Ovary (tissue), 10 donors: ENCODE measurements at places on chromosomes 2 and 18. TPM values are rescaled to one million over a fixed set of nuclear protein-coding genes. Genes with fewer than 3 reads are reported as not detected.

Gene ANKRD30B
- 0.04 TPM for polyA plus RNA-seq

Gene IL1F10
- not detected for polyA plus RNA-seq

Gene MC5R
- polyA plus RNA-seq = not detected

Gene IL37
- polyA plus RNA-seq = not detected

Gene CREG2
- polyA plus RNA-seq = 0.05 TPM

Gene THSD7B
- 0.39 TPM for polyA plus RNA-seq

Gene PLEKHM3
- polyA plus RNA-seq = 6.5 TPM

Gene SMARCAL1
- polyA plus RNA-seq = 11.1 TPM

Gene APLF
- polyA plus RNA-seq = 2.2 TPM

Gene CTNNA2
- polyA plus RNA-seq = 0.39 TPM

- no peak for DNase-seq
Observed at GRCh38 chr18:41881285-41881684, 73.7 kb upstream of the PIK3C3 start.

DNA sequence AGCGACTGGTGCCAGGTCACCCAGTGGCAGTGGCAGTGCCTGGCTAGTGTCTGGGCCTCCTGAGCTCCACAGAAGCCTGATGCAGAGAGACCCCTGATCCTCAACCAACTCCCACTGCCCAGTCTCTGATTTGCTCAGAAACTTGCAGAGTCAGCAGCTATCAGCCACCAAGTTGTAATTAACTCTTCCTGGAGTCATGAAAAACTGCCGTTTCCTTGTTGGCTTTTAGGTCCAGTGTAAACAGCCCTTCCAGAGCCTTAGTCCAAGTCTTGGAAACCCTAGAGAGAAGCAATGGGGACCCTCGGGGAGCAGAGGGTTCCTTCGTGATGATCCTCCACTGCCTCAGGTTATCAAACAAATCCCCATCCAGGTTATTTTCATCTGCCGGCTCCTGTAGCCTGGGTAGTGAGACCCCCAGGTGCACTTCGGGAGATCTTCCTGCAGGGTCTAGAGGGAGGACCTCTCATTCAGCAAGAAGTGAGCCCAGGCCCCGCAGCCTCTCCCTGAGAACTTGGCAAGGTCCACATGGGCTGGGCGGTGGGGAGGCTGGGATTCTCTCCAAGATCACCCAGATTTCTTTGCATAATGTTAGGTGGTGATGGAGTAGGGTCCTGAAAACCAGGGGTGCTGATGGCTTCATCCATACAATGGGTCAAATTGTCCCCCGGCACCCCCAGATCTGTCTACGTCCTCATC is 137.7 kb upstream of the HDAC4 start:
- no peak for DNase-seq

- peak; percentile 57 for DNase-seq
Observed at GRCh38 chr18:23237524-23238151, 102.4 kb downstream of the CABLES1 start.

DNA sequence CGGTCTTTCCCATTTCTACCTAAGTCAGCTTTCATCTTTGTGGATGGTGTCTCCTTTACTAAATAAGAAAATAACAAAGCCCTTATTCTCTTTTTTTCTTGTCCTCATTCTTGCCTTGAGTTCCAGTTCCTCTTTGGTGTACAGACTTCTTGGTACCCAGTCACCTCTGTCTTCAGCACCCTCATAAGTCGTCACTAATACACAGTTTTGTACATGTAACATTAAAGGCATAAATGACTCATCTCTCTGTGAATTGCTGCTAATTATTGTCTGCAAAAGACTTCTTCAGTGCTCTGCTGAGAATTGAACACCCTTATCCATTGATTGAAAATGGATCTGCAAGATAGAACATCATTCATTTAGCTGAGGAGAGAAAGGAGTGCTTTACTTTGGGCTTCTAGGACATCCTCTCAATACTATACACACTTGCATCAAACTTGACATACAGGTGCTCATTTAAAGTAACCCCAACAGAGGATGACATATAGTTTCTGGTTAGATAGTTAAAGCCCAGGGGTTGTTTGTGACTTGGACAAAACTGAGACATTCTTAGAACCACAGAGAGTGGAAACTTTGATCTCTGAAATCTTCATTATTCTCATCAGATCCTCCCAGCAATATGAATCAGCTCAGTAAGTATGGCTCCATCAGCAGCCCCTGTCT is 97.0 kb downstream of the XRCC5 start:
- DNase-seq = no peak

- no peak for DNase-seq
Observed at GRCh38 chr18:3789525-3789924, 339.6 kb downstream of the TGIF1 start.

- DNase-seq = no peak
Observed at GRCh38 chr2:158995677-158996049, 27.2 kb downstream of the TANC1 start.

DNA sequence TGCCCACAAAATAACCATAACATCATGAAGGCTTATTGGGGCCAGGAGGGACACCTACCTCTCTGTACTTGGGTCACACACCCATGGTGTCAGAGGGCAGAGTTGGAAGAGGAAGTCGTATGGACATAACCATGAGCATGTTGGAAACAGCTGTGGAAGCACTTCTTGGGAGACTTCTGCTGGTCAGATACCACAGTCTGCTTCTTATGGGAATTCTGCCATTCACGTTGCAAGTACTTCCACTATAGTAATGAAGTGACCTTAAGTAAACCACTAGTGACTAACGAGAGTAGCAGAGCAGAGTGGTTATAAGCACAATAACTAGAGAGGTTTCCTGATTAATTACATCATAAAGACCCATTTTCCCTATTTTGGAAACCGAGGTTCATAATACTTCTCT is 61.1 kb upstream of the TFPI start:
- no peak for DNase-seq

- no peak for DNase-seq
Observed at GRCh38 chr2:26942543-26943295, 27.7 kb upstream of the MAPRE3 start.

GRCh38 chr18:21281603-21282002 is 39.6 kb downstream of the GREB1L start:
- no peak for DNase-seq

DNA sequence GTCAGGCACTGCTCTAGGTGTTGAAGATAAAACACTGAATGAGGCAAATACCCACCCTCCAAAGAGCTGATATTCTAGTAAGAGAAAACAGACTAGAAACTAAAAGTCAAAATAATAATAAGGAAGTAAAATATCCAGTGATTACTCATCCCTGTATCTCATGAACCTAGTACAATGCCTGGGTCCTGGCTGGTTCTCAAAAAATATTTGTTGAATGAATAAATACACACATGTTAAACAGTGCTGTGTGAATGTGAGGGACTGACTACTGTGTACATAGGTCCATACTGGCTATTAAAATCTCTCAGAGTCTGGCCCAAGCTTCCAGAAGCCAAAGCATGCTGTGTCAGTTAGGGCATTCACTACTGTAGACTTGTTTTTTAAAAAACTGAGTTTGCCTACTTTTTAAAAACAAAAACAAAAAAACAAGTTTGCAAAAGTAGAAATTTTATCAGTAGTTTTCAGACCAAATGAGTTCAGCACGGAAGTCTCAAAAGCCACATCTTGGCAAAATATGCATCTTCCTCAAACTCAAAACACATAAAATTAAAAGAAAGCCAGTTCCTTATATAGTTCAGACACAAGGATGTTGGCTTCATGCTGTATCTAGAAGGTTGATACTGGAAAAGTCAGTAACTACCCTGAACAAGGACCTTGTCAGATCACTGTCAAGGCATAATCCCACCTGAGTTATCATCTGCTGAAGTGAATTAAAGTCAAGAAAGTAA is 136.2 kb downstream of the THADA start:
- no peak for DNase-seq

GRCh38 chr2:151860613-151861146 is 32.5 kb upstream of the ARL5A start:
- DNase-seq = no peak

DNA sequence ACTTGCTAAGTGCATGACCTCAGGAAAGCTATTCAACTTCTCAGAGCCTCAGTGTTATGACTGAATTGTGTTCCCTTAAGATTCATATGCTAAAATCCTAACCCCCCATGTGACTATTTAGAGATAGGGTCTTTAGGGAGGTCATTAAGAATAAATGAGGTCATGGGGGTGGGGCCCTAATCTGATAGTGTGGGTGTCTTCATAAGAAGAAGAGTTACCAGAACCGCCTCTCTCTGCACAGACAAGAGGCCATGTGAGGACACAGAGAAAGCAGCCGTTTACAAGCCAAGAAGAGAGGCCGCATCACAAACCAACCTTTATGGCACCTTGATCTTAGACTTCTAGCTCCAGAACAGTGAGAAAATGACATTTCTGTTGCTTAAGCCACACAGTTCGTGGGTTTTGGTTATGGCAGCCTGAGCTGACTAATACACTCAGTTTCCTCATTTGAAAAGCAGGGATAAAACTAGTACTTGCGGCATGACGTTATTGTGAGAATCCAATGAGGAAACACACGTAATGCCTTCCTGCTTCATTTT is 9.9 kb downstream of the SH2D6 start:
- DNase-seq = no peak

DNA sequence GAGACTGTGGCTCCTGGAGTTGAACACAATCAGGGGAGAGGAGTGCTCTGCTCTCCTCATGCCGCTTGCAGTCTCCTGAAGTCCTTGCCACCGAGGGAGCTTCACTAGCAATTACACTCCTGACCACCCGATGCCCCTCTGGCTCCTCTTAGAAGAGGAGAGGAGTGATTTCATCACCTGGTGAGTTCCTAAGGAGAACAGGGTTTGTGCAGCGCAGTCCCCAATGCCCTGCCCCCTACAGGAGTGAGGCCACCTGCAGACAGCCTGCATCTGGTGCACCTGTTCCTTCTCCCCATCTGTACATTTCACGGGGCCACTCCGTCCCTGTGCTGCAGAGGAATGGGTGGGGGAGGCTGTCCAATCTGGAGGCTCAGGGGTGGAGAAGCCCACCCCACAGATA is 267.2 kb downstream of the HRH4 start:
- DNase-seq = no peak

DNA sequence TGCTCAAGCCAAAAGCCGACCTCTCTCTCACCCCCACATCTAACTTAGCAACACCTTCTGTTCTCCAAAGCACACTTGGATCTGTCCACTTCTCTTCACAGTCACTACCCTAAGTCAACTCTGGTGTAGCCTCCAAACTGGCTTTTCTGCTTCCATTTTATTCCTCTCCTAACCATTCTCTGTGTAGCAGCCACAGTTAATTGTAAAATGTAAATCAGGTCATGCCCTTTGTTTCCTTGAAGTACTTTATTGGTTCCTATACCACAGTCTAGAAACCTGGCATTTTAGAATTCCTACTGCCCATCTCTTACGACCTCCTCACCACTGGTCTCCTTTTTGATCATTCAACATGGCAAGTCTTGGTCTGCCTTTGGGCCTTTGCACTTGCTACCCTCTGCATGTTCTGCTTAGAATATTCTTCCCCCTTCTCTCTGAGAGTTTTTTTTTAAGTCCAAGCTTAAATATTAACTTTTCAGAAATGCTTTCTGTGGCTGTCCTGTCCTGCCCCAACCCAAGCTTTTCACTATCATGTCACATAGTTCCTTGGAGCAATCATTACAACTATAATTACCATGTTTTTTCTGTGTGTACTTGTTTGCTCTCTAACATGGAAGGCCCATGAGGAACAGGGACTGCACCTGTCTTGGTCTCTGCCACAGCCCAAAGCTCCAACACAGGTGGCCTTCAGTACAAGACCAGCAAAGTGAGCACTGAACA is 42.9 kb downstream of the PLA2R1 start:
- no peak for DNase-seq
